ENCODE measurements at places on chromosomes 7 and 10.

DNA sequence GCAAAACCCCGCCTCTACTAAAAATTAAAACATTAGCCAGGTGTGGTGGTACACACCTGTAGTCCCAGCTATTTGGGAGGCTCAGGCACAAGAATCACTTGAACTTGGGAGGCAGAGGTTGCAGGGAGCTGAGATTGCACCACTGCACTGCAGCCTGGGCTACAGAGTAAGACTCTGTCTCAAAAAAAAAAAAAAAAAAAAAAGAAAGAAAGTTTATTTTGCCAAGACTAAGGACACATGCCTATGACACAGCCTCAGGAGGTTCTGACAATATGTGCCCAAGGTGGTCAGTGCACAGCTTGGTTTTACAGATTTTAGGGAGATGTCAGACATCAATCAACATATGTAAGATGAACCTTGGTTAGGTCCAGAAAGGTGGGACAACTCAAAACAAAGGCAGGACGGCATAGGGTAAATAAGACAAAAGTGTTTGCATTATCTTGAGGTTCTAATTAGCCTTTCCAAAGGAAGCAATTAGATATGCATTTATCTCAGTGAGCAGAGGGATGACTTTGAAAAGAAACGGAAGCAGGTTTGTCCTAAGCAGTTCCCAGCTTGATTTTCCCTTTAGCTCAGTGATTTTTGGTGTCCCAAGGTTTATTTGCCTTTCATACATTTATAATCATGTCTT, 20.7 kb upstream of the OTUD1 start:
- no peak for DNase-seq

GRCh38 chr10:88168171-88169036, 305.0 kb downstream of the PTEN start:
- no peak for DNase-seq

DNA sequence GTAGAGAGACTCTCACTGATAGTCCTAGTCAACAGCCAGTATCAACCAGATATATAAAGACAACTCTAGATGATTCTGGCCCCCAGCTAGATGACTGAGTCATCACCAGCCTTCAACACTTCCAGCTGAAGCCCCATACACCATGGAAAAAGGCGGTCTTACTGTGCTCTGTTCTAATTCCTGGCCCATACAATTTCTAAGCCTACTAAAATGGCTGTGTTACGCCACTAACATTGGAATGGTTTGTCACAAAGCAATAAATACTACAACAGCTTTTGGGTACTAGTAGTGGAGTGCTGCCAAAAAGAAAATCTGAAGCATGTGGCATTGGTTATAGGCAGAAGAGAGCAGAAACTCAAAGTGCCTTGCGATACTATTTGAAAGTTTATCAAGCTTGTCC, 13.0 kb upstream of the TES start:
- DNase-seq = no peak

DNA sequence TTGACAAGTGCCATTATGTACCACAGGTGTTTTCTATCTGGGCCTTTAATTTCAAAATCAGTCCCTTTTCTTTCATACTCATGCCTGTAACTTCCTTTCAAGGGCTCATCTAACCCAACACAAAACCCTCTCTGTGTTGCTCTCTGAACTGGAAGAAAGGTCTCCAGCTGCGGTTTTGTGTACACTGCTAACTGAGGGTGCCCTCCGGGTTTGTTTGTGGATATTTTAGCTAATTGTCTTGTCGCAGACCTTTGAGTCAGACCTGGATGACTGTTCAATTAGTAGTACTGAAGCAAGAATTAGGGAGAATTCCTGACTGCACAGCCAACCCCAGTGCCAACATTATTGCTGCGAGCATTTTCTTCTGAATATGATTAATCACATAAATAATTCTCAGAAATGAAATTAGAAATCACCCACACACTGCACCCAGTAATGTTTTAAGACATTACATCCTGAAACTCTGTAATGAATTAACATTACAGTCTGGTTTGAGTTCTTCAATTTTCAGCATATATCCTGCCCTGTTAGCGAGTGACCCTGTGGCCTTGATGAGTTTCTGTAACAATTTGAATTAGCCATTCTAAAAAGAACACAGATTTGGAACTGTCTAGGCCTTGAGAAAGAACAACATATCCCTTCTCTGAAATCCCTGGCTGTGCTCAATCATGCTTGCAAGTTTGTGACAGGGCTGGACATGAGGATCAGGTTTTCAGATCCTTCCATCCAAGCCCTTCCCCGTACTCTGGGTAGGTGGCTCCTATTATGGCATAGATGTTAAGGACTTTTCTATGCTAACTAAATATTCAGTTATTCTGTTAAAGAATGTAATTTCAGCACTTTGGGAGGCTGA, 460.1 kb downstream of the PLXDC2 start:
- DNase-seq = peak; percentile 94

- peak; percentile 59 for DNase-seq
Observed at GRCh38 chr7:82291931-82292330, 151.6 kb downstream of the CACNA2D1 start.

DNA sequence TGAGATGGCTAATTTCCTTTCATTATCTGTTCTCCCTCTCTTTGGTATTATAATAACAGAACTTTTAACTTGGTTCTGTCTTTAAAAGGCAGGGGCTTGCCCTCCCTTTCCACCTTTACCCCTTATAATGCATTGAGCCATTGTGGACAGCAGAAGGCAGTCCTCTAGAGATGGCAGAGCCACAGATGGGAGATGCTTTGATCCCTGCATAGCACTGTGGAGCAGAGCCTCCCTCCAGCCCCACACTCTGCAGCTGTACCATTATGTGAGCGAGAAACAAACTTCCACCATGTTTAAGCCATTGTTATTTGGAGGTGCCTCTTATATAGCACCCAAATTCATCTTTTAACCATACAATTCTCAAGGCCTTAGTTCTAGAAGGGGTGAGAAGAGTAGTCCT, 78.4 kb downstream of the SEC23IP start:
- no peak for DNase-seq

DNA sequence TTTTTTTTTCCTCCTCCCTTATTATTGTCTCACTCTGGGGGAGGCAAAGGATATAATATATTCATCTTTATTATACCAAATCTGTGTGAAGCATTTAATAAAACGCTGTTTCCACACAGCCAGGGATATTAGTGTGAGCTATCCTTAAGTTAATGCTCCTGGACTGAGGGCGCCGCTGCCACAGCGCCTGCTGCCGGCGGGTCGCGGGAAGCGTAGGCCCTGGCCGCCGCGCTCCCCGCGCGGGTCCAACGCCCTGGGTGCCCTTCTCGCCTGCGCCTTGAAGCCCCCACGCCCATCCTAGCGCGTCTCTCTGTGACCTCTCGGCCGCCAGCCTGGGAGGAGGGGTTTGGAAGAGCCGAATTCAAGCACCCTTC, 9.5 kb upstream of the LBX1 start:
- DNase-seq = no peak

GRCh38 chr10:128233422-128233821, 107.2 kb upstream of the MKI67 start:
- DNase-seq = no peak

GRCh38 chr10:53183733-53184132, 411.1 kb upstream of the MBL2 start:
- peak; percentile 1 for DNase-seq

GRCh38 chr7:132436121-132436520, 140.1 kb downstream of the PLXNA4 start:
- peak; percentile 45 for DNase-seq

DNA sequence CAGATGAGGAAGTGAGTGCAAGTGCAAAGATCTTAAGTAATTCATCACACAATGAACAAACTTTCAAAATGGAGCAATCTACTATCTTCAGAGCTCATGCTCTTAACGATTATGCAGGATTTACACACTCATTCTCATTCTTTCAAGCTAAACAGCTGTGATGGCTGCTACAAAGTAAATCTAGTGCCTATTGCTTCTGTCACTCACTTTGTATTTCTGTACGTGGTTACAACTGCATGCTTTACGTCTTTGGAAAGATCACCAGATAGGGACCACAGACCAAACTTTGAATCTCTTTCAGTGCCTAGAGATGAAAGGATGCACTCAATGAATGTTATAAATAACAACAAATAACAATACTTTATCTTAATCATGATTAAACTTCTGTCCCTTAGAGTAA, 194.6 kb downstream of the MAGI2 start:
- DNase-seq = no peak

DNA sequence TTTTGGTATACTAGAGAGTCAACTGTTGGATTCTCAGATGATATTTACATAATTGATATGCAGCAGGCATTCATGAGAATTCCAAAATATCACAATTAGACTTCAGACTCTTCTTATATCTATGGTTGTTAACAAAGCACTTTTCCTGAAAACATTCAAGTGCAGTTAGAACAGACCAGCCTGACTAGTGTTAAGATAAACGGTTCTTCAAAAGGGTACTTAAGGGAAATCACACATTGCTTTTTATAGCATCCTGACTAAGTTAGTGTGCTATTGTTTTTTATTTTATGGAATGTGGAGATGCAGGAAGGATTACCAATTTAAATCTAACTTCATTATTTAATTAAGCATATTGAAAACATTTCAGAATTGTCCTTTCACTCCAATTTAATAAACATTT, 405.1 kb downstream of the PLXDC2 start:
- no peak for DNase-seq

DNA sequence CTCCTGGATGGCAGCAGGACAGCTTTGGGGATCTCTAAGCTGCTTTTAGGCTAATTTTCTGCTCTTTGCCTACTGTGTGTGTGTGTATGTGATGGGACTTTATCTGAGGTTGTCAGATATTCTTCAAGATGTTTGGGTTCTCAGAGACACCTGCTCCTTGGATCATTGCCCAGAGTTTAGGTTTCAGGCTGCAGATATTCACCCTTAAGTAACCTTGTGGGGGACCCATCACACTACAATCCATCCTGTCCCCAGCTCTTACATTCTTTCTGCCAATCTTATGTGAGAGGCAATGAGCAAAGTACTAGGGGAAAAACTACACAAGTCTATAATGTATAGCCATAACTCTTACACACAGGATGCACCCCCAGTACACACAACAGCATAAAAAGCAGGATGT, 263.0 kb upstream of the ZWINT start:
- DNase-seq = no peak

DNA sequence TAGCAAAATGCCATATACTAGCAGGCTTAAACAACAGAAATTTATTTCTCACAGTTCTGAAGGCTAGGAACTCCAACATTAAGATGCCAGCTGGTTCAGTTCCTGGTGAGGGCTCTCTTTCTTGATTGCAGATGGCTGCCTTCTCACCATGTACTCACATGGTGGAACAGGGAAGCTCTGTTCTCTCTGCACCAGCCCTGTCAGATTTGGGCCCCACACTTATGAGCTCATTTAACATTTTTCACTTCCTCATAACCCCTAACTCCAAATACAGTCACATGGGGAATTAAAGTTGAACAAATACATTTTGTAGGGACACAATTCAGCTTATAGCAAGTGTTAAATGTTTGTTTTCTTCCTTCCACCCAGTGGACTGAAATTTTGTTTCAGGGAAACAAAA, 218.6 kb upstream of the TAC1 start:
- DNase-seq = no peak

DNA sequence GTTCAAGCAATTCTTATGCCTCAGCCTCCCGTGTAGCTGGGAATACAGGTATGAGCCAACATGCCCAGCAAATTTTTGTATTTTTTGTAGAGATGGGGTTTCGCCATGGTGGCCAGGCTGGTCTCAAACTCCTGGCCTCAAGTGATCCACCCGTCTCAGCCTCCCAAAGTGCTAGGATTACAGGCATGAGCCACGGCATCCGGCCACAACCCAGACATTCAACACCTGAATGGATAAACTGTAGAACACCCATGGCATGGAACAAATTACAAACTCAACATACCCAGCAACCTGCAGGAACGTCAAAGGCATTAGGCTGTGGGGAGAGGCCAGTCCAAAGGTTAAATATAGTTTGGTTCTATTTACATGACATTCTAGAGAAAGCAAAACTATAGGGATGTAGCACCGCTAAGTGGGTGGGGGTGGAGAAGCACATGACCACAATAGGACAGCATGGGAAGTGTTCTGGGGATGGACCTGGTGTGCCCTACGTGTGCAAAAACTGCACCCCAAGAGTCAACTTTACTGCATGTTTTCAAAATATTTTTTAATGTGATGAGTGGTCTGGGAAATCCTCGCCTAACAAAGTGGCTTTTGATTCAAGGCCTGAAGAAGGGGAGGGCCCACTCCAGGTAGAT, 6.5 kb upstream of the PGAM2 start:
- no peak for DNase-seq

DNA sequence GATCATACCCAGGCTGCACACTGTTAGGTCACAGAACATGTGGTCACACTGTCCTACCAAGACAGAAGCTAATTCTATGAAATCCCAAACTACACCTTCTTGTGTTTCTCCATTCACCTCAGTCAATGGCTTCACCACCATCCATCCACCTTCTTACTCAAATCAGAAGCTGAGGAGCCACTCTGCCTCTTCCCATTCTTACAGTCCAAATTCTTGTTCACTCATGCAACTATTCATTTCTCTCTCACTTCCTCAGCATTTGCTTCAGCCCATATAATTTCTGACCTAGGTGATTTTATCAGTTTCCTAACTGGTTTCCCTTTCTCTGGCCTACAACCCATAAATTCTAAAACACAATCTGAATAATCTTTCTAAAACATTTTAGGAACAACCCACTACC, 229.2 kb downstream of the LRRN3 start:
- no peak for DNase-seq

GRCh38 chr7:71133232-71133622, 1.3 kb downstream of the GALNT17 start:
- DNase-seq = no peak

DNA sequence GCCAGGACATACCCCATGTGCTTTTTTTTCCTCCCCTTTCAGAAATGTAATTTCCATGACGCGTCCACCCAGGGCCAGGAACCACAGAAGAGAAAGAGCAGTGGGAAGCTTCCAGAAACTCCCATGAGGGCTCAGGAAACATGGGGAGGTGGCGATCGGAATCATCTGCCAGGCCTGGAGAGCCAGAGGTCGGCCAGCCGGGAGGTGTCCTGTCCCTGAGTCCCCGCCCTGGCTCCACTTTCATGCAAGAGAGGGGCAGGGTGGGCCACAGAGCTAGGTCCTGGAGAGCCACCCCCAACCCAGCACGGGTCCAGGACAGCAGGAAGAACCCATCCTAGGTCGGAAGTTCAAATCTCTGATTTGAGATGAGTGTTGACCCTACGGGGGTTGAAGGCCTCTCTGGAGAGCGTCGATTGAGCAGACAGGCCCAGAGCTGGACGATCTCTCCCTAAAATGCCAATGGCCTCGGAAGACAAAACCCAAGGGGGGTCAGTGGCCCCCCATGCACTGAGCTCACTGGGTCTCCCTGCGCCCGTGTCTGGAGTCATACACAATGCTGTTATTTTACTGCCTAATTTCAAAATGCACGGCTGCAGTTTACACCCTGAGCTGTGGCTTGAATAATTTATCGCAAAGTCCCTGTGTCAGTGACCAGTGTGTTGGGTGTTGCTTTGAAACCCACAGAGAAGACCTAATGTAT, 594.1 kb downstream of the PTPRN2 start:
- DNase-seq = no peak

- no peak for DNase-seq
Observed at GRCh38 chr7:104241538-104242209, 33.9 kb upstream of the ORC5 start.

GRCh38 chr10:131519723-131520605, 208.4 kb upstream of the TCERG1L start:
- no peak for DNase-seq

GRCh38 chr10:81096558-81096957, 558.9 kb downstream of the SH2D4B start:
- no peak for DNase-seq

GRCh38 chr10:7763929-7764328, 23.9 kb downstream of the KIN start:
- no peak for DNase-seq

GRCh38 chr7:1972744-1973143, 260.0 kb downstream of the MAD1L1 start:
- no peak for DNase-seq
